ENCODE measurements at places on chromosomes 5 and 9.

- DNase-seq, result no peak
Measured at GRCh38 chr5:166401391-166401790, 1890.1 kb upstream of the WWC1 start.

DNA sequence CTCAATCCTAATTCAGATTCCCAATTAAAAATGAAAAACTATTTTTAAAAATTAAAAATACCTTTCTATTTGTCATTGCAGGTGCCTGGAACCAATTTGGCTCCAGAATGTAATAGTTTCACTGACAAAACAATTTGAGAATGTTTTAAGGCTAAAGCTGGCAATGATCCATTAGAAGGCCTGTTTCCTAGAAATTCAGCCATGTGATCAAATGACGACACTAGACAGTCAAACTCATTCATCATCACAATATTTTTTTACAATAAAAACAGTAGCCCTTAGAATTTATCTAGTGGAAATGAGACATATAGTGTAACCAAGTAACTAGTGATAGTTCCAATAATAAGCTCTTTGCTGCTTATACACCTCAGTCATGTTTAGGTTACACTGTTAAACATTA, 75.4 kb upstream of the MAP3K1 start:
- no peak for DNase-seq

GRCh38 chr9:93139365-93140182, 5.5 kb upstream of the NINJ1 start:
- DNase-seq, result no peak

GRCh38 chr5:176342766-176343458, 18.7 kb downstream of the KIAA1191 start:
- no peak for DNase-seq

- DNase-seq, result no peak
Measured at GRCh38 chr5:30846171-30846570, 347.3 kb upstream of the CDH6 start.

DNA sequence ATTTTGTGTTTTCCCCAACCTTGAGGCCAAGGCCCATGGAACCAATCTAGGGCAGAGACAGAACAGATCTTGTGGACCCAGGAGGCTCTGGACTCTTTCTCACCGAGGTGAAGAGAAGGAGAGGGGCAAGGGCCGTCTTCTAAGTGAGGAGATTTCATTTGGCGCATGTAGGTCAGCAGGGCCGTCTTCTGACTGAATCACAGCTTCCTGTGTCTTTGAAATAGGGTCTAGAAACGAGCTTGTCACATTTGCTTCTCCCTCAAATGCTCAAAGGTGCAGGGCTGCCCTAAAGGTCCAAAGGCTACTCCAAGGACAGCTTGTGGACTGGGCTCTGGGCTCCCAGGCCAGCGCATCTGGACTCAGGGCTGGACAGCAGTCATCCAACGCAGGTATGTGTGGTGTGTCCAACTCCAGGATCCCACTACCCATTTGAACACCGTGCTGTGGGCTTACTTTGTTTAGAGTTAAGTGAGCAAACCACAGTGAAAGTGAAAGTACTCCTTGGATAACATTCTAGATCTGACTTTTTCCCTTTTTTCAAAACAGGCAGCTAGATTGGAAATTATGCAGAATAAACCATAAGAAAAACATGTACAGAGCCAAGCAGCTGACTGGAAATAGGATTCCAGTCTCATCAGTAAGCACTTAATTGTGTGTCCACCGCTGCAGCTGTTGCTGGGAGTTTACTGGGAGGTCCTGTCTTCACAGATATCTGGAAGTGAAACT, 357.0 kb downstream of the GADD45G start:
- no peak for DNase-seq

DNA sequence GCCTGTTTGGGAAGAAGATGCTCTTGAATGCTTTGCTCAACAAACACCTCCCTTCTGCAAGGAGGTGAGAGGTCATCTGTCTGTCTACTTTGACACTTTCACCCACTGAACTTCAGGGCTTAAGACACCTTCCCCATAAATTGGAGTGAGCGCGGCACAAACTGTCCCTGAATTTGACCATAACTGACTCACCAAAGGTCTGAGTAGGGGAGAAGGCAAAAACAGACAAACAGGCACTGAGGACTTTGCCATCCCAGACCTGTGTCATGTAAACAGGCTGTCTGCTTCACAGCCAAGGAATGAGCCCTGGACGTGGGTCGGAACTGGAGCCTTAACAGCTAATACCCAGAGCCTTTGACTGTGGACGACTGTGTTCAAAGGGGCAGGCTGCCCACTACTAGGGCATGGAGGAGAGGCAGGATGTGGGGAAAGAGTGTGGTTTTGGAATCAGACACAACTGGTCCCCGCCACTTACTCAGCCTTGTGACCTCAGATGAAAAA, 320.9 kb upstream of the KLF4 start:
- DNase-seq, result no peak

- DNase-seq, result no peak
Measured at GRCh38 chr5:123294544-123294943, 128.7 kb downstream of the CEP120 start.

DNA sequence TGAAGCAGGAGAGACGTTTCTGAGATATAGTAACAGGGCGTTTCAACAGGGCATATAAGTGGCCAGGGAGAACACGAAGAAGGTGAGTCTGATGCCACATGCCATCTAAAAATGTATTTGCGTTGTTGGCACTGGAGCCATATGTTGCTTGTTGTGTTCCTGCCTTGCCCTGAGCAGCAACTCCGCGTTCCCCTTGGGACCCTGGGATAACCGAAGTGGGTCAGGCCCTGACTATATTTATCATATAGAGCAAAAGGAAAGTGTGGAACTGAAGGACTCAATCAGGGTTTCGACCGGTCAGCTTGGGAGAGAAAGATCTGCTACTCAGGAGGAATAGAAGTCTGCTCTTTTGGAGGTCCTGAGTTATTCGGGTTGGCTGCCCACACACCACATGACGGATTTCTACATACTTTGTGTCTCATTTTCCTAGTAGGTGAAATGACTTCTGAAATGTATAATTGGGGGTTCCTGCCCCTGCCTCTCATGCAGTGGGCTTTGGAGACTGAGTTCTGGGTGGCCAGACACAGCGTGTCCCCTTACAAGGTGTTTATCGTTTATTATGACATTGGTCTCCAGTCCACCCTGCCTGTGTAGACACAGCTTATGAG, 3.0 kb downstream of the STC2 start:
- no peak for DNase-seq
